ENCODE measurements at places on chromosomes 2 and 18. TPM values are rescaled to one million over a fixed set of nuclear protein-coding genes. Genes with fewer than 3 reads are reported as not detected.

The CXCR1 gene
- not detected for total RNA-seq

- DNase-seq: no peak
Observed at GRCh38 chr2:207296265-207296948, 130.7 kb upstream of the KLF7 start.

- DNase-seq: no peak
Observed at GRCh38 chr2:78766459-78766858, 259.0 kb upstream of the REG3G start.

The CHST9 gene
- not detected for total RNA-seq

The KCNS3 gene
- total RNA-seq: 4.8 TPM

DNA sequence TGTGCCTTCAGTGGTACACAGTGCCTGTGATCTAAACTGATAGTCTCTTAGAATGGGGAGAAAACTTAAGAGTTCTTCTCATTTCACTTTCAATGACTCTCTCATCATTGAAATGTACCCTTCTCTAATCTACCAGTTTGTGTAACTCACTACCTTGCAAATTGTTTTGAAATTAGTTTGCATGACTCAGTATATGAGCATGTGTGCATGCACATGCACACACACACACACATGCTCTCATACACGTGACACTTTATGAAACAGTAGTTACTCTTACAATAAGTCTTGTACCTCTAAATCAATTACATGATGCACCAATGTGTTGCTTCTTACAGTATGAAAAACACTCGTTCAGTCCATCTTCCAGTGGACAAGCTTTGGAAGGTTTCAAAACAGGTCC, 10.6 kb downstream of the LYPD6B start:
- no peak for DNase-seq

The KCTD18 gene
- 21.1 TPM for total RNA-seq
